ENCODE measurements at places on chromosomes 3 and 15.

- no peak for DNase-seq
Measured at GRCh38 chr3:59433546-59433945, 383.7 kb upstream of the CFAP20DC start.

GRCh38 chr15:90871716-90872485 lies 3.5 kb downstream of the FURIN start:
- DNase-seq: no peak

GRCh38 chr3:119841808-119842471 lies 60.0 kb downstream of the NR1I2 start:
- DNase-seq: no peak

GRCh38 chr15:78949461-78949860 lies 4.6 kb upstream of the CTSH start:
- no peak for DNase-seq

DNA sequence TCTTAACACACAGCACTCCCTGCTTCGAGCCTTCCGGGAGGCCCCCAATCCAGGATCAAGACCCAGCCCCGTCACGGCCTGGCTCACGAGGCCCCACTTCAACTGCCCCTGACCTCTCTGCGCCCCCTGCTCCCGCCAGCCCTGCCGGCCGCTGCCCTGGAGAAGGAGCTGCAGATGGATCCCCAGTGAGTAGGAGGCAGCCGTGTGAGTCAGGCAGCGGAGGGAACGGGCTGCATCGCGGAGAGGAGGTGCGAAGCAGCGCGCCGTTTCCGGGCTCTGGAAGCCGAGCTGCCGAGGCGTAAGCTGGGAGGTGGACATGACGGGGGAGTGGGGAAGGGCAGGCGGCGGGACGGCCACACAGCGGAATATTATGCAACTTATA lies 133.4 kb downstream of the TPRA1 start:
- DNase-seq: peak; percentile 12

DNA sequence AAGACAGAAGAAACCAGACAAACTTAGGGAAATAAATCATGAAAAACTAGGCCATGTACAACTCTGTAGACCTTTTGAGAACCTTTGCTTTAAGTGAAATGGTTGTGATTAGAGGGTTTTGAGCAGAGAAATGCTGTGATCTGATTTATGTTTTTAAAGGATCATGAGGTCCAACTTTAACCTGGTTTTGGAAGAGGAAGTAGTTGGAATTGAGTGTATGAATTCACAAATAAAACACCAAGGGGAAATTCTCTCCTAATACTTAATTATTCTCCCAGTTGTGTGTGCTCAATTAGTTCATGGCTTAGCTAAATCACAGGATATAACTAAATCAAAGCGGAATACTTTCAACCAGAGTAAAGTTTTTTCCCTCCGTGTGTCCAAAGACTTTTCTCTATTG lies 45.5 kb upstream of the MCF2L2 start:
- no peak for DNase-seq

- no peak for DNase-seq
Measured at GRCh38 chr3:63199606-63200005, 78.5 kb upstream of the SYNPR start.

DNA sequence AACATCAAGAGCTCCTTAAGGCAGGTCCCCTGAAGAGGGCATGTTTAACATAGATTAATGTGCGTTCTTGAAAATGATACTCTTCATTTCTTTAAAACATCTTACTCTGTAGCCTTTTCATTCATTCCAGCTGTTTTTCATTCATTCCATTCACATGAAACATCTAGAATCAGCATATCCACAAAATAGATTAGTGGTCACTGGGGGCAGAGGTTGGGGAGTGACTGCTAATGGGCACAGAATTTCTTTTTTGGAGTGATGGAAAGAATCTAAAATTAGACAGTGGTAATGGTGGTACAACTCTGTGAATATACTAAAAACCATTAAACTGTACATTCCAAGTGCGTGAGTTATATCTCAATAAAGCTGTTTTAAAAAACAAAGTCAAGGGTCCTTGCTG lies 15.4 kb upstream of the CXCR6 start:
- DNase-seq: no peak

All from stimulated activated CD4-positive, alpha-beta T cell treated with anti-CD3 and anti-CD28 coated beads, Interleukin-12 subunit alpha, Interleukin-12 subunit beta, amount 100 ng/mL, for 4 hours (primary cell).